ENCODE measurements at places on chromosomes 3 and 15.

- peak; percentile 47 for DNase-seq
Observed at GRCh38 chr3:46386205-46386604, 15.5 kb downstream of the CCR5 start.

DNA sequence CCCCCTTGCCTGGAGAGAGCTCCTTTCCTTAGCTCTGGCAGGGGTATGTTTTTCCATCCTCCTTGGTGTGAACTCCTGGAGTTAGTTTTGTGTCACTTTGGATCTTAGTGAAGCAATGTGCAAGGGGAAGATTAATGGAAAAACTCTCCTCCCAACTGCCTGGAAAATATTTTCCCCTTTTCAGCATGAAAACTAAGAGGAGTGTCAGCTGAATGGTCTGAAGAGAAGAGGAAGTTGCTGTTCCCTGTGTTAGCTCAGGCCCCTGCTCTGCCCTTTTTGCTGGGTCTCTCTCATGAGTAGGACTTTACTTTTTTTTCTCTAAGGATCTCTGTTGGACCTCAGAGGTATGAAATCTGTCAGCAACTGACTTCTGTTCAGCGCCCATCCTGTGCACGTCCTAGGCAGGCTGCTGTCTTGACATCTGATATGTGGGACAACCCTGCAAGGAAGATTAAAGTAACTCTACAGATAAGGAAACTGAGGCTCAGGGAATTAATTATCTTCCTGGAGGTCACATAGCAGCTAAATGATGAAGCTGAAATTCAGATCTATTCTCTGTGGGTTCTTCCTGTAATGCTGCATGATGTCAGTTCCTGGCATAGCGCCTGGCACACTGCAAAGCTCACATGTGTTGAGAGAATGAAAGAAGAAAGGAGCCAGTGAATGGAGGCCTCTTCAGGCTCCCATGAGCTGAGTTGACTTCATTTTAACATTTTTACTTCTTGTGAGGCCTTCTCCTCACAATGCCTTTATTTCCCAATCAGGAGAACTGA is 109.7 kb upstream of the GALNT15 start:
- DNase-seq, result no peak

GRCh38 chr3:119236756-119237155 is 3.9 kb downstream of the B4GALT4 start:
- DNase-seq, result no peak

- DNase-seq, result no peak
Observed at GRCh38 chr3:7749931-7750695, 751.5 kb upstream of the LMCD1 start.

GRCh38 chr3:55283441-55283925 is 203.6 kb downstream of the WNT5A start:
- DNase-seq, result no peak

DNA sequence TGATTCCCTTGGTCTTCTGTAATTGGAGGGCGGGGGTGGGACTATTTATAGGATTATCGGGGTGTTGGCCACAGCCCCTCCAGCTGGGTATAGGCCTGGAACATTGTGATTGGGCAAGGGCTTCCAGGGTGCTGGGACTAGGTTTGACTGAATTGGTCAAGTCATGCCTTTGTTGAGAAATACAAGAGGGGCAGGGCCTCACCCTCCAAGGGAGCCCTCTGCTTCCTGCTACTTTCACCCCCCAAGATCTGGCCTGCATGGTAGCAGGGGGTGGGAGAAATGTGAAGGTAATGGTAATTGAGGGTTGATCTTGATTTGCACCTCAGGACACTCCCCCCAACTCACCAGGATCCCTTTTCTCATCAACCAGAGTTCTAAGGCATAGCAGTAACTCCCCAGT is 25.2 kb downstream of the TRIM71 start:
- DNase-seq, result no peak

GRCh38 chr3:69906351-69906966 is 93.1 kb upstream of the SAMMSON start:
- DNase-seq, result no peak

- no peak for DNase-seq
Observed at GRCh38 chr3:25572919-25573385, 91.8 kb downstream of the TOP2B start.

GRCh38 chr15:25541228-25541627 is 102.4 kb upstream of the UBE3A start:
- no peak for DNase-seq

DNA sequence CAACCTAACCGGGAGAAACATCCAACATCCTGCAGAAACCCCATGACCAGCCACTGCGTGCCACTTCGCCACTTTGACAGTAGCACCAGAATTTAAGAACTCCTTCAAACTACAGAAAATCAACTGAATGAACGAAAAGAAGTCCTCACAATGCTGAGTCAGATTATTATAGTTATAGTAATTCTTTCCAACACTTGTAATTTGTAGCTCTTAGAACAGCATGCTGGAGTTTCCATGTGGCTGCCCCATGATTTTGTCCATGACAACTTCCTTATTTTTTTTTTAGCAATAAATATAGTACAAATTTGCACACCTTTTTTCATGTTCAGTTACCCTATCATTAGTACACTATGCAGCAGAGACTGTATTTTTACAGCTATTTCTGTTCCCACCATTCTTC is 26.1 kb upstream of the SSR3 start:
- DNase-seq, result no peak

GRCh38 chr3:100360757-100361496 is 26.4 kb downstream of the NIT2 start:
- no peak for DNase-seq

DNA sequence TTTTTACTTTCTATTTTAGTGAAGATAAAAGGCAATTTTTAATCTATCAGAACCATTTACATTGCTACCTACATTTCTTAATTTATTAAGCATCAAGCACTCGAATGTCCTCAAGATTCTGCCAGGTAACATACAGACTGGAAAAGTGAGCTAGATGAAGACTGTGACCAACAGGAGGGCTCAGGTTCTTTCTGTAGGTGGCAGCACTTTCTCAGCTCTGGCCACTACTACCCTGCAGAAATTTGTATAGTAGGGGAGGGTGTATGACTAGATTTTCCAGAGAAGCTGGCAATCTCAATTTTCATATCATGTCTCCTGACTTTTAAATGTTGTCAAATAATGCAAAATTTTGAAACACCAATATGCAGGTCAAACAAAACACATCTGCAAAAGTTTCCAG is 165.0 kb upstream of the SUCLG2 start:
- no peak for DNase-seq

DNA sequence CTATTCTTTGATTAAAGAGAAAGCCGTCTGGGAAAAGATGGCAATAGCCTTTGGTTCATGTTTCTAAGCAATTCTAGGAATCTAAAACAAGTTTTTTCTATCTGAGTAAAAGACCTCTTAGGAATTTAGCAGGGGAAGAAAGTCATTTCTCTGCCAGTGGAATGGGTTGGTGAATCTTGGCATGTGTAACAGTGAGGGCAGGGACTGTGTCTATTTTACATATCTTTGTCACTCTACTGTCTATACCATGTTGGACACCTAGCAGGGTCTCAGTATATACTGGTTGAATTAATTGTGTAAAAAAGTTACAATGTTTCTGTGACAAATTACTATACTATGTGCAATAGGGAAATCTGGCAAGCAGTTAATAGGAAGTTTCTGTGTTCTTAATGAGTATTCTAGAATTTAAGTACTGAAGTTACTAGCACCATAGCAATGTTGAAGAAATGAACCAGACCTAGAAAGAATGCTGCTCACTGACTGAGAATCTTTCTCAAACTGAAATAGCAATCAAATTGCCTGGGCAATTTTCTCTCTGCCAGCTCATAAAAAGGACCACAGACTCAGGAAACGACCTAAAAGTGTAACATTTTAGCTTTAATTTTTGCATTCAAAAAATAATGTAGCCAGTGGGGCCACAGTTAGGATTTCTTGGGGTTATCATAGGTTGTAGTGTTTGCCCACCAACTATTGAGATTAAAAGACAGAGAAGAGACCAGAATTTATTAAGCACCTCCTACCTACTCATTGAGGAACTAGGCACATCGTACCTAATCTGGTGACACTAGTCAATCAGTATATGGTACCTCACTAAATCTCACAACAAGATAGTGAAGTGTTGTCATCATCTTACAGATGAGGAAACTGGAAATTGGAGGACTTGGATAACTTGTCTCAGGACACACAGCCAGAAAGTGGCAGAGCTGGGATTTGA is 56.2 kb upstream of the LEKR1 start:
- DNase-seq, result no peak

DNA sequence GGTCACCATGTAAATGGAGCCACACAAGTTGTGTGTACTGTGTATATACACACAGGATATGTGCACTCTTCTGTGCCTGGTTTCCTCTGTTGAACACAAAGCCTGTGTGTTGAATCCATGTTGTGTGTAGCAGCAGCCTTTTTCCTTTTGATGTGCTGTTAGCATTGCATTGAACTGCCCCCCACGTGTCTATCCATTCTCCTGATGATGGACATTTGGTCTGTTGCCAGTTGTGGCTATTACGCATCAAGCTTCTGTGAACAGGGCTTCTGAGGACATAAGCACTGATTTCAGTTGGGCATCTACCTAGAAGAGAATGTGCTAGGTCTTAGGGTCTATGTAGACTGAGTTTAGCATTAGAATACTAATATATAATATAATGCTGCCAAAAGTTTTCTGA is 77.4 kb downstream of the LSM3 start:
- no peak for DNase-seq

DNA sequence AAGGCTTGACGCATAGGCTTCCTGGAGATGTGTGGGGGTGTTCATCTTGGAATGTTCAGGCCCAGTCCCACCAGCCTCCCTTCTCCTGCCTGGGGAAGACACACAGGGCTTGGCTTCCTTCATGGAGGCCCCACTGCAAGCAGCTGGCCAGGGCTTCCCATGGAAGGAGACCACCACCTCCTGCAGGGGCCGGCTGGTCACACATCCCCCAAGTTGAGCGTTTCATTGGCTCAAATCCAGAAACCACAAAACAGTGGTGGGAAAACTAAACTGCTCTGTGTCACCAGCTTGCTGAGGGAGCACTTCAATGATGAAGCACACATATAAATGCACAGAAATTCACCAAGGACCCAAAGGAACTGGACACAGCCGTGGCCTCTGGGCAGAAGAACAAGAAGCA is 8.3 kb downstream of the IQSEC1 start:
- DNase-seq, result no peak

- no peak for DNase-seq
Observed at GRCh38 chr15:88690331-88690730, 51.5 kb downstream of the ISG20 start.

- DNase-seq, result no peak
Observed at GRCh38 chr3:142647856-142648255, 51.7 kb downstream of the PLS1 start.

- no peak for DNase-seq
Observed at GRCh38 chr15:69000725-69001503, 13.6 kb upstream of the NOX5 start.

GRCh38 chr3:43279532-43279931 is 6.8 kb upstream of the SNRK start:
- DNase-seq, result no peak

DNA sequence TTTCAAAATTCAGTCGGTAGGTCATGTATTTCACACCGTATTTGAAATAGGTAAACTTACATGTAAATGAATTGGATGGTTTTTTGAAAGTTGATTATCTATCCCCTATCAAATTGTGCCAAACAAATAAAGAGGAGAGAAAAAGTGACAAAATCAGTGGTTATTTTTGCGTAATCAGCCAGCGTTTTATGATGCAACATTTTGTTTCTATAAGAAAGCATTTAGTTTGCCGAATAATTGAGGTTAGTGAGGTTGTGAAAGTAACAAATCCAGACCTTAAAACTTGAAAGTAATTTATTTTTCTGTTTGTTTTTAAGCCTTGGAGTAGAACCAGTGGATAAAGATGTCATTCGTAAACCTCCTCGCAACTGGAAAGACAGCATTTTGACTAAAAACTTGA is 29.3 kb downstream of the ASTE1 start:
- DNase-seq, result no peak

GRCh38 chr15:71591057-71591456 is 219.3 kb upstream of the NR2E3 start:
- no peak for DNase-seq

DNA sequence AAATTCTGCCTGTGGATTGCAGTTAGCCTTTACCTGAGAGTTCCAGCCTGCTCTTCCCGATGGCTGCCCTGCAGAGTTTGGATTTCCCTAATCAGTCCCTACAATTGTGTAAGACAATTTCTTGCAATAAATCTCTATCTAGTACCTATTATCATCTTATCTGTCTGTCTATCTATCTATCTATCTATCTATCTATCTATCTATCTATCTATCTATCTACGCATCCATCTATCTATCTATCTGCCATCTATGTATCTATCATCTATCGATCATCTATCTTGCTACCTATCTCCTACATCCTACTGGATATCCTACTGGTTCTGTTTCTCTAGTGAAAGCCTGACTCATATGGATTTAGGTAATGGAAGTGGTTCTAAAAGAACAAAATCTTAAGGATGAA is 30.4 kb upstream of the XCR1 start:
- DNase-seq, result no peak

- DNase-seq, result no peak
Observed at GRCh38 chr3:172257648-172258400, 190.4 kb downstream of the GHSR start.

DNA sequence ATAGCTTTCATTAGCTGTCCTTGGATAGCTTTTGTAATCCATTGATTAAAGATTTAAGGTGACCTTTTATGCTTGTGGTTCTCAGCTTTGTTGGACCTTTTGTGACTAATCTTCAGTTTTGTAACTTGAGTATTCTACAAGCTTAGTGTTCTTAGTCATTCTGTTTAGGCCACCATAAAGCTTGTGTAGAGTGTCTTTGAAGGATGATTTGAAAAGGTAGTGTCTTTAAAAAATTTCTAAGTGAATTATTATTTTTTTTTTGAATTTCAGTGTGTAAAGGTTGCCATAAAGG is 7.5 kb downstream of the MORF4L1 start:
- DNase-seq, result no peak

DNA sequence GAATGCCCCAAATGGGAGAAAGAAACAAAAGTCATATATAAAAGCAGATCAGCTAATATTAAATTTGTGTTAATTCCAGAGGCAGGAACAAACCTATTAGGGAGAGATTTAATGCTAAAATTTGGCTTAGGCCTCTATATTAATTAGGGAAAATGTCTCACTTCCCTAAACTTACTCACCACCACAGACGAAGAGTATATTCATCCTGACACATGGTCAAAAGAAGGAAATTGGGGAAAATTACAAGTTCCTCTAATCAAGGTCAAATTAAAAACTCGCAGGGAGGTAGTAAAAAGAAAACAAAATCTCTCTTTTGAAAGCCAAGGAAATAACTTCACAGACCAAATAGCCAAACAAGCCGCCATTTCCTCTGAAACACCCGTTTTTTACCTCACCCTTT is 32.2 kb downstream of the GRM2 start:
- DNase-seq, result no peak

DNA sequence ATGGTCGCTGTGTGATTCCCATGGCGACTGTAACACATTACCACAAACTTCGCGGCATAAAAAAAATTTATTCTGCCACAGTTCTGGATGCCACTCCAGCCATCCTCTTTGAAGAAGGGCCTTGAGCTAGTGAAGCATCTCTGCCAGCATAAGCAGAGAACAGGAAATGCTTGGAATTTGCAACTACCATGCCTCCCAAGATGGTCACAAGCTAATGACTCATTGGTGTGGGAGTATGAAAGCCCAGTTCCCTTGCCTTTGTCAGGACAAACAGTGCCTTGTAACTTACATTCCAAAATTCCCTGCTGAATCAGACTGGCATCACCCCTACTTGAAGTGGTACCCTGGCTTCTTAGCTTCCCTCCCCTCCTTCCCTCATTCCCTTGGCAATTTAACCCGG is 129.7 kb downstream of the PROS1 start:
- DNase-seq, result no peak
